ENCODE measurements at places on chromosomes 7 and 10.
A peak's percentile ranks its signal among the peaks of the same experiment; 100 is the strongest.

- no peak for DNase-seq
These were observed 9.7 kb downstream of the PDZD7 start for GRCh38 chr10:101021239-101021638.

- DNase-seq = no peak
These were observed 22.1 kb upstream of the STK17A start for GRCh38 chr7:43560742-43561330.

- DNase-seq = peak; percentile 21
These were observed 197.2 kb downstream of the CRPPA start for GRCh38 chr7:16223963-16224707.

- no peak for DNase-seq
These were observed 10.0 kb downstream of the HKDC1 start for GRCh38 chr10:69230128-69230527.

DNA sequence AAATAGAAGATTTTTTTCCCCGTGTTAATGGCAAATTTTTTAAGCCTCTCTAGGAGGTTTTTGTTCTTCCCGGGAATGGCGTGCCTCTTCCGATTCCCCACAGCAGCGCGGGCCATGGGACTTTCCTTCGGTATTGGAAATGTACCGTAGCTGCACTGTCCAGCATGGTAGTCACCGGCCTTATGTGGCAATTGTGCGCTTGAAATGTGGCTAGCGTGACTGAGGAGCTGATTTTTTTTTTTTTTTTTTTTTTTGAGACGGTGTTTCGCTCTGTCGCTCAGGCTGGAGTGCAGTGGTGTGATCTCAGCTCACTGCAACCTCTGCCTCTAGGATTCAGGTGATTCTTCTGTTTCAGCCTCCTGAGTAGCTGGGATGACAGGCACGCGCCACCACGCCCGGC, 938 bp upstream of the TCTN3 start:
- no peak for DNase-seq

- no peak for DNase-seq
These were observed 125.7 kb downstream of the ADCY1 start for GRCh38 chr7:45699726-45700390.
